ENCODE measurements at places on chromosomes 2 and 18.

GRCh38 chr2:11750422-11750821, 4.0 kb downstream of the LPIN1 start:
- DNase-seq, result no peak

DNA sequence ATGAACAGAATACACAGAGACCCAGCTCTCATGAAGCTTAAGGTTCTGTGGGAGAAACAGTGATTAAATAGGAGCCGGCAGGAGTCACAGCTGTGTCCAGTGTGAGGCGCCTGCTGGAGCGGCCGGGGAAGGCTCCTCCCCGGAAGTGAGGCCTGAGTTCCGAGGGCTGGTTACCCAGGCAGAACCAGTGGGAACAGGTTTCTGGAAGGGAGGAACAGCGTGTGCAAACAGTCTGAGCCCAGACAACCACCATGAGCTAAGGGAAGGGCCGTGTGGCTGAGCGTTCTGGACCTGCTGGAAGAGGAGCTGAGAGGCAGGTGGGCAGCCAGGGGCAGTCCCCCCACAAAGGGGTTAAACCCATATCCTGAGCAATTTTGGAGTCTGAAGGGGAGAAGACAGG, 26.0 kb upstream of the NPAS2 start:
- no peak for DNase-seq

- DNase-seq, result no peak
Measured at GRCh38 chr2:180675170-180675569, 305.2 kb upstream of the UBE2E3 start.

- DNase-seq, result no peak
Measured at GRCh38 chr2:133146893-133147292, 421.4 kb downstream of the NCKAP5 start.

DNA sequence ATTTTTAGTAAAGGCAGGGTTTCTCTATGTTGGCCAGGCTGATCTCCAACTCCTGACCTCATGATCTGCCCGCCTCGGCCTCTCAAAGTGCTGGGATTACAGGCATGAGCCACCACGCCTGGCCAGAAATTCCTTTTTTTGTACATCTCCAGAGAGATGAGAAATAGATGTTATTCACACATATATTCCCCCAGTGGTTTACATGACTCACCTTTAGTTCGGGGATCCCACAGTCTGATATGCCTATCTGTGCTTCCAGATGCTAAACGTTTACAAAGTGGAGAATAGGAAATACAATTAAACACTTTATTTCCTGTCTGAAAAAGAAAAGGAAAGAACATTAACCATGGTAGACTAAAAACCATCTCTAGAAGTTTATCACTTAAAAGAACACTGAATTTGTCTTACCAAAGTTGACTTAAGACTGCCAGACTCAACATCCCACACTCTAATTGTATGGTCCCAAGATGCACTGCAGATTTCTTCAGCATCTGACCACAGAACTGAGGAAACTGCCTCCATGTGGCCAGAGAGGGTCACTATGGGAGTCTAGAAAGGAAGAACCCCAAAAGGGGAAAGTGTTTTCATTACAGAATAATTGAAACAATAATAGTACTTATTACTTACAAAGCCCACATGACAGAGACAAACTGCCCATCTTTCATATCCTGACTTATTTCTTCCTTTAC, 12.6 kb upstream of the ICA1L start:
- no peak for DNase-seq

DNA sequence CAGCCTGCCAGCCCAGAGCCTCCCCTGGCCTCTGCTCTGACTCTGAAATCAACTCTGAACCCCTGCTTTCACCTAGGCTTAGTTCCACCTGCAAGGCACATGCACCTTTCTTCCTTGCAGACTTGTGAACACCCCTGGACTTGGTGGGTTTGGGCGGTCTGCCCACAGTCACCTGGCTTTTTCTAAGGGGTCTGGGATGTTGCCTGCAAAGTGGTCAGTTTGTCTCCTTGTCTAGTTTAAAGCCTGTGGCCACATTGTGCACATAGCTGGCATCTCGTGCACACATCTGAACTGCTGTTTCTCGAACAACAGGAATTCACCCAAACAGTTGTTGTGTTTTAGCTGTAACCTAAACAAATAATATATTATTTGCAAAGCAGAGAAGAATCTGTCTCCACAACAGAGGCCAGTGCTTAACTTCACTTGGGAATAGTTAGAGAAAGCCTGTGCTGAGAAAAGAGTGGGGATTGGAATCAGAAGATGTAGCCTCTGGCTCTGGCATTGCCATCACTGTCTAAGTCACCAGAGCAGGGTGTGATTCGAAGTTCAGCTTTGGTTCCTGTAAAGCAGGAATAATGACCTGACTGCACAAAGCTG, 108.5 kb downstream of the TMEM18 start:
- DNase-seq, result no peak

GRCh38 chr2:190972846-190973245, 41.1 kb downstream of the STAT1 start:
- no peak for DNase-seq
